ENCODE measurements at places on chromosomes 5 and 9.

DNA sequence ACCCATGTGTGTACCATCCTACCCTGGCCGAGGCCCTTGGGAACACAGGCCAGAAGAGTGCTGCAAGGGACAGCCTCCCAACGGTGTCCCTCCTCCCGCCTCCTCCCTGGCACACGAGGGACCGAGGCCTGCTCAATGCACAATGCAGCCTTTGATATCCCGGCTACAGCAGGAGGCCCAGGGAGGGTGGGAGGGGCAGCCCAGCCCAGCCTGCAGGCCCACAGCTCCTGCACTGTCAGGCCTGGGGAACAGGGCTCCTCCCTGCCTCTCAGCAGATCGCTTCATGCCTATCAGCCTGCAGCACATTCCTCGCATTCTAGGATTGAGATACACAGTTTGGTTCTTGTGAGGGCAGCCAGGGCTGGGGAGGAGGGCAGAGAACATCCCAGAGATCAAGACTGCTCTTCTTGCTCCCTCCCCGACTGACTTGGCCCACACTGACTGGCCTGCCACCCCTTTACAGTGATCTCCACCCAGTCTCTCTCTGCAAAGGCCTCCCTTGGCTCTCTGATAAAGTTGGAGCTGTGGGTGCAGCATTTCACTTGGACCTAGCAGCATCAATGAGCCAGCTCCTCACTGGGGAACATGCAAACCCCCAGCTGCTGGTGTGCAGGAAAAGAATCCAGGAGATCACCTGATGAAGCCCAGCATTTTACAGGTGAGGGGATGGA is at the start of gene SH3TC2:
SH3TC2 (minus strand) TSS at position 46 of the 671 bp plus-strand sequence; CDS start at position 6, 40 bp downstream.
- no peak for DNase-seq

DNA sequence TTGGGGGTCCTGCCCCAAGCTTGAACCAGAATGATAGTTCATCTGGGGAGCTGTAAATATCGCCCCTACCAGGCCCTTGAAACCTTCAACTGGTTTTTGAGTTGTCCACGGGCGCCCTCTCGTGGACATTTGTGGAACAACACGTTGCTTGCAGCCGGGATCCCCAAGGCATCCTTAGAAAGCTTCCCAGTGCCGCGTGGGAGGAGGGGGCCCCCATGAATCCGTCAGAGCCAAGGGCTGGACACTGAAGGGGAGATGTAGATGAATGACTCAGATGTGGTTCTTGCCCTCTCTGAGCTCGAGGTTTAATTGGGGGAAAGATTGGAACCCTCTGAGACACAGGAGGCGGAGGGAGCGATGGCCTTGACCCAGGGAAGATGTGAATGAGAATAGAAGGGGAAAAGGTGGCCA is 31.8 kb upstream of the ORM1 start:
- peak; percentile 44 for DNase-seq

GRCh38 chr5:129460672-129460935 is 506 bp downstream of the ADAMTS19 start:
- DNase-seq = no peak

DNA sequence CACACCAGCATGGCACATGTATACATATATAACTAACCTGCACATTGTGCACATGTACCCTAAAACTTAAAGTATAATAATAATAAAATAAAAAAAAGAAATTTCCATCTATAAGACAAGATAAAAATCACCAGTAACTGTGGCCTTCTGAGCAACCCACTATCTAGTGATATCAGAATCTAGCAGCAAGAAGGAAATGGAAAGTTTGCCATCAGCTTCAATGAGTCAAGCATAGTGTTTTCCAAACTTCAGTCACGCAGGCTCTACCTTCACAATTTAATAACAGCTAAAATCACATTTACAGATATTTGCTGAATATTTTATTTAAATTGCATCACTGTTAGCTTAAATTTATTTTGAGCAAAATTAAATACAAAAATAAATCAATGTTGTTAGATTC is 345.3 kb upstream of the CD180 start:
- no peak for DNase-seq

DNA sequence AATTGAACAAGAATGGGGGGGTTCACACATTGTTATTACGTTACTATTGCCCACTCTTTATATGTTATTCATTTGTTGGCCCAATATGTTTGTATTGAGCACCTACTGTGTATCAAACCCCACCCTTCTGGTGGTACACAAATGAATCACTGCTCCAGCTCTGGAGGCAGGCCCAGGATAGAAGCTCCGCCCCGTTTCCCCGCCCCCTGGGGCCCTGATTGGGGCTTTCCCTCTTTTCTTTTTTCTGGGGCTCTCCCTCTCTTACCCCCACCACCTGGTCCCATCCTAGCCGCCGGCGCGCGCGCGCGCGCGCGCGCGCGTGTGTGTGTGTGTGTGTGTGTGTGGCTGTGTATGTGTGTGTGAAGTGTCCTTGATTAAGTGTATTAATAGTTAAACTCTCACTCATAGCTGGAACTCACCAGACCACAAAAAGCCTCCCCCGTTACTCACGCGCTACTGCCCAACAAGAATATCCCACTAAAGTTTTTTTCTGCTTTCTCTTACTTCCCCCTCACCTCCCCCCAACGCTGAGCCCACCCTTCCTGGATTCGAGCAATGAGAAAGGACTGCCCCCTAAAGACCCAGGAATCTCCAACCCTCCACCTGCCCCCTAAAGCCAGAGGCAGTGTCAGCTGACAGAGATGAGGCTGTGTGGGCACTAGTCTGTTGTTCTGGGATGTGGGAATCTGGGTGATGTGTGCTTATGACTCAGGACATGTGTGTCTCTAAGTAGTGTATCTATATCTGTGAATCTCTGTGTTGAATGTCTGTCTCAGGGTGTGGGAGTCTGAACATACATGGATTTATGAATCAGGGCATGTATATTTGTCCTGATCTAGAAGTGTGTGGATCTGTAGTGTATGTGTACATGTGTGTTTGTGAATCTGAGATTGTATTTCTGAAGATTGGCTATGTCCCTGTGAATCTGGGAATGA is 4.0 kb downstream of the CXXC5 start:
- no peak for DNase-seq

GRCh38 chr5:13946111-13946510 is 1.6 kb upstream of the DNAH5 start:
- no peak for DNase-seq

- no peak for DNase-seq
These were observed 118.2 kb upstream of the HMHB1 start for GRCh38 chr5:143693651-143694252.

- no peak for DNase-seq
These were observed 14.3 kb downstream of the ACSL6 start for GRCh38 chr5:131997026-131997726.

- no peak for DNase-seq
These were observed 41.1 kb downstream of the LAMC3 start for GRCh38 chr9:131049829-131050715.

- DNase-seq = no peak
These were observed 51.0 kb upstream of the IL17B start for GRCh38 chr5:149429839-149430721.

- DNase-seq = no peak
These were observed 63.1 kb downstream of the TRPM6 start for GRCh38 chr9:74824654-74825053.

GRCh38 chr5:110096419-110096818 is 406.7 kb downstream of the MAN2A1 start:
- DNase-seq = no peak

DNA sequence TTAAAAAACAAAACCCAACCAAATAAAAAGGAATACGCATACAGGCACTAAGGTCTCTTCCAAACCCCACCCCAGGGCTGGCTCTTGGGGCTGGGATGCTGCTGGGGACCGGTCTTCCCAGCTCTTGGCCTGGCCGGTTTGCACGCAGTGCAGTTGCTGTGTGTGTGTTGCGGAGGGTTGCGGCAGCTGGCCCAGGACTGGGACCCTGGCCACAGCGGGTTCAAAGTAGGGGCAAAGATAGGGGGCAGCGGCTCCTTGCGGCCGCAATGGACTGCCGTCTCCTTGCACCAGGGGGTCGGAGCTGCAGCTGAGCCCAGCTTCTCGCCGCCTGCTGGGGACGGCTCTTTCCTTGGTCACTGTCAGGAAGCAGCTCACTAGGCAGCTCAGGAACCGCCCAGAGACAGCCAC is 5.0 kb downstream of the DMRT3 start:
- DNase-seq = no peak

DNA sequence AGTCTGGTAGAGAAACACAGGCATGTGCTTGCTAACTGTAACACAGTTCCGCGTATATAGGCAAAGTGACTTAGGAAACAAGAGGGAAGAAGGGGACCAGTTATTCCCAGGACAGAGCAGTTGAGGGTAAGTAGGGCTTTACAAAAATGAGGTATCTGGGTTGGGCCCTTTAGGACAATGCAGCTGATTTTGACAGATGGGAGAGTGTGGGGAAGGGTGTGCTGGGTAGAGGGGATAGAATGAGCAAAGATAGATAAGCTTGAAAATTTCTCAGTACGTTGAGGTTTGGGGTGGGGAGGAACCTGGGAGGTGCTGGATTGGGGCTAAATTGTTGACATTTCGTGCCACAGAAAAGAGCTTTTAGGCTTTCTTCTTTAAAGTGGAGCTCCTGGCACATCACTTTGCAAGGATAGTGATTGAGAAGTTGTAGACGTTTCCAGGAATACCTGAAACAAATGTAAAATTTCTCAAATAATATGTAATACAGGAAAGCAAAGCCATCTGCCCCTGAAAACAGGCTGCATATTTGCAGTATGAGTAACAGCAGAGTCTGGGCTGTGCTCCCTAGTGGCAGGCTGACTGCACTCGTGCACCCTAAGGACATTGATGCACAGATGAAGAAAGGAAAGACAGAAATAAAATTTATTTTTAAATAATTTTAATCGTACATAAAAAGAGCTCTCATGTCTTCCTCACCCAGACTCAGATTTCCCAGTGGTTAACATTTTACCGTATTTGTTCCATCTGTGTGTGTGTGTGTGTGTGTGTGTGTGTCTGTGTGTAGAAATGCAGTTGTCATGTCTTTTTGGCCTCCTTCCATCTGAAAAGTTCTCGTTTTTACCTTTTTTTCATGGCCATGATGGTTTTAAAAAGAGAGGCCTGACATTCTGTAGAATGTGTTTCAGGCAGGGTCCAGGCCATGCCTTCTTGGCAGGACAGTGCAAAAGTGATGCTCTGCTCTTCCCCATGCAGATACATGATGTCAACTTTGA is 144.9 kb upstream of the DMRT1 start:
- no peak for DNase-seq

DNA sequence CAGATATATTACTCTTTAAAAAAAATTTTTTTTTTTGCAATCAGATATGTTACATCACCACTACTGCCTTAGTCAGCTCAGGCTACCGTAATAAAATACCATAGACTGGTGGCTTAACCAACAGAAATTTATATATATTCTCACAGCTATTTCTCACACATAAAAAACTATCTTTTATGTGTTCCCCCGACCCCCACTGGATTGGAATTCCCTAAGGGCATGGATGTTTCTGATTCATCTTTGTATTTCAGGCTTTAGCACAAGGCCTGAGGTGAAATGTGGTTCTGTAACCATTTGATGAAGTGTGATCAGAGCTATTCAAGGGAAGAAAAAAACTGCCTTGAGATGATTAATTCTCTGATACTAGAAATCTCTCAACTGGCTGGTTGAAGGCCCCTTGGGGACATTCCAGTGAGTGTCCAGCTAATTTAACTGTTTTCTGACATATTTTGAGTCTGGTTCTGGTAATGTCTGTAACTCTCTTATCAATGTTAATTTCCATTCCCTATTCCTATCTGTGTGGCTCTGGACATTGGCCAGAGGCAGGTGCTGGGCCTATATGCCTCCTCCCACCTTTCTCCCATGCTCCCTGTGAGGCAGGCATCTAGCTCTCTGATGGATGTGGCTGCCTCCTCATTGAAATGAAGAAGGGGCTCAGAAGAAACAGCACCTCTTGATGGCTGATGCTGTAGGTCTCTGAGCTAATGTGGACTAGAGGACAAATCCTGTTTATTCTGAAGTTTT is 2.5 kb downstream of the CD14 start:
- no peak for DNase-seq

- no peak for DNase-seq
These were observed 8.3 kb downstream of the ZDHHC11B start for GRCh38 chr5:775961-776861.

GRCh38 chr5:74476046-74476818 is 164.3 kb downstream of the ENC1 start:
- DNase-seq = no peak

GRCh38 chr5:149041242-149041641 is 21.6 kb downstream of the SH3TC2 start:
- DNase-seq = no peak

DNA sequence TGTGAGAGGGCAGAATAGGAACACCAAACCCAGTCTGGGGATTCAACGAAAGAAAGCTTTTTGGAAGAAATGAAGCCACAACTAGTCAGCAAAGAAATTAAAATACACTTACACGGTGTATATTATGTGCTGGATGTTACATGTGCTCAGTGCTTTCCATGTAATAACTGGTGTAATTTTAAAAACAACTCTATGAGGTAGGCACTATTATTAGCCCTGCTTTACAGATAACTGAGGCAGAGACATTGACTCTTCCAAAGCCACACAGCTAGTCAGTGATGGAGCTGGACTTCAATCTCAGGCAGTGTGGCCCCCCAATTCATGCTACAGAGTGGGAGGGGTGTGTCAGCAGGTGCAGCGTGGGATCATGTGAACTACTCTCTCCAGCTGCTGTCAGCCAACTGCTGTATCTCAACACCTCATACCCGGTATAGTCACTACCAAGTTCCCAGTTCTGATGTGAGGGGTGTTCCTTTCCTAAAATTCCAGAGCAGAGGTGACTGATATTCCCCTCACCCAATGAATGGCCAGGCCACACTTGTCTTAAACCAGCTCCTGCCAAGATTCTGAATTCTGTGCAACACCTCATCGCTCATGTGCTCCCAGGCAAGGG is 33.8 kb upstream of the TJP2 start:
- DNase-seq = no peak

- DNase-seq = no peak
These were observed 35.8 kb downstream of the PPARGC1B start for GRCh38 chr5:149765932-149766331.

GRCh38 chr9:129145841-129146292 is 32.2 kb downstream of the IER5L start:
- no peak for DNase-seq

Measured in activated effector memory CD4-positive, alpha-beta T cell treated with Interleukin-2 at 50 U/mL for 16 hours (primary cell).